CD4-positive, alpha-beta memory T cell (primary cell): ENCODE measurements at places on chromosomes 11 and 22. TPM values are rescaled to one million over a fixed set of nuclear protein-coding genes. Genes with fewer than 3 reads are reported as not detected.

DNA sequence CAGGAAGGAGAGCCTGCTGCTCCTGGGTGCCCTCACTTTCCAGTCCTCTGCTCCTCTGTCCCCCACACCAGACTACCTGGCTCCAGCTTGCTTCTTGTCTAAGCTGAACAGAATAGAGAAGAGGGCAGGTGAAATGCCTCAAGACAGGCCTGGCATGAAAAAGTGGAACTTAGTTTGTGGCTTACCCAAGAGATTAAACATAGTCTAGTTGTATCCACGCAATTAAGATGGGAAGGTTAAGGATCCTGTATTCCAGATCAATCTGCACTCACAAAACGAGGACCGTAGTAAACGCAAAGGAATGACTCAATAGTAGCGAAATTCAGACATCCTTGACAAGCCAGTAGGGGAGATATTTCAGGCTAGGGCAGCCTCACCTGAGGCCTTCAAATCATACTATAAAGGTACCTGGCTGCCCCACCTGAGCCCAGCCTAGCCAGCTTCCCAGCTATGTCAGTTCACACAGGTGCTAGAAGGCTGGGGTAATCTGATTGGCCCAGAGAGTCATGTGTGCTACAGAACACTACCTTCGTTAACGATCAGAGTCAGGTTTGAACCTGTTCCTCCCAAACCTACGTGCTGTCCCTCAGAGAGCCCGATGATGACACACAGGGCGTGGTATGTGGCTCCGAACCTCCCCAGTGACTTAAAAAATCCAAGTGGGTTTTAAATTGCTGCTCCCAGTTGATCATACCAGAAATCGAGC lies 46.5 kb downstream of the AHNAK start:
- DNase-seq = no peak

DNA sequence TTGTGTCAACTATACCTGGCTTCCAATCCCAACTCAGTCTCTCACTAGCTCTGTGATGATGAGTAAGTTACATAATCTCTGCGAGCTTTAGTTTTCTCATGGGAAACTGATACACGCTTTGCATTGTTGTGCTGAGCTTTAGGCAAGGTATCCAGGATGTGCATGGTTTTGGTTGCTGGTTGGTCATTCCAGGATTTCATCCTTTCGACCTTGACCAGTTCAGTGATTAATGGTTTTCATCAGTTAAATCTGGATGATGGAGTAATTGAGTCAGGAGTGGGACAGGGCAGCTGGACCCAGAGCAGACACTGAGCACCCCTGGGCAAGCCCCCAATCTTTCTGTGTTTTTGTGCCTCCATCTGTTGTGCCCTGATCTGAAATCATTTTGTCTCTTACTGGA lies 417.3 kb upstream of the CADM1 start:
- DNase-seq = no peak

DNA sequence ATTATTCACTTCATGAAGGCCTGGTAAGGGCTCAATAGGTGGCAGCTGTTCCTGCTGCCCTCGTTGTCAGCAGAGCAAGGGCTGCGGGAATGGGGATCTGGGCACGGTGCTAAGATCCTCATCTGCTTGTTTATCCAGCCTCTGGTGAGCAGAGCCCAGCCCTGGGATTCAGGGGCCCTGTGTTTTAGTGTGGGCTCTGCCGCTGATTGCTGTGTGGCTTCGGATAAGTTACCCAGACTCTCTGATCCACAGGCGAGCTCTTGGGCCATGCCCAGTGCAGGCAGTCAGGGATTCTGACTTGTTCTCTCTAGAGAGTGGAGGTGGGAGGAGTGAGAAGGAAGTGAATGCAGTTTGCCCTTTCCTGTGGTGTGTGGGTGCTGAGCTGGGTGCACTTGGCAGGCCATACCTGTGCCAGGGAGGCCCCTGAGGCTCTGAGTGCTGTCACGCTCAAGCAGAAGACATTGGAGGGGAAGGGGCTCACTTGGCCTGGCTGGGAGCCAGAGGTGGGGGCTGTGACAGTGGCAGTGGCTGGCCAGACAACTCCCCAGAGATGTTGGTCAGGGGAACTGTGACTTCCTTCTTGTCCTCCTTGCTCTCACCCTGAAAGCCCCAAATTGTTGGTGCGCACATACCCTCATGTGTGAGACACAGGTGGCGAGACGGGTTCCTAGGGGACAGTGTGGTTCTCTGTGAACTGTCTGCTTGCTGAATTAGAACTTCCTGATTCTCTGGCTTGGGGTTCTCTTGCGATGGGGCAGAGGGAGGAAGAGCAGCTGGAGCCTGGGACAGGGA lies 43.7 kb downstream of the CD82 start:
- peak; percentile 39 for DNase-seq

GRCh38 chr11:102289592-102289991 lies 27.7 kb upstream of the BIRC3 start:
- DNase-seq = no peak

DNA sequence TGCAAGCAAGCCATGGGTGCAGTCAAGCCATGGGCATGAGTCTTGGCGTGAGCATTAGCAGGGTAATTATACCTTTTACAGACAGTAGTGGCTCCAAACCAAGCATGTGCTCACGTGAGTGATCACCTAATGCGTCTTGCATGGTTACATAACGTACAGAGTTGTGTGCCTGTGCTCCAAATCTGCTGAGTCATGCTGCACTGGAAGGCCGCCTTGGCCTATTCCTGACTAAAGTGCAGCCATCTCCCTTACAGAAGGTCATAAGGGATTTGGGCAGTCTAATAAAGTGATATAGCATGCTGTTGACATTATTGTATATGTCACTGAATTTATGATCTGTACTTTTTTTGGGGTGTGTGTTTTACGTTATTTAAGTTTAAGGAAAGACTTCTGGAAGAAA lies 102.4 kb downstream of the ARHGAP42 start:
- DNase-seq = no peak

- no peak for DNase-seq
Observed at GRCh38 chr22:44991218-44991617, 18.6 kb downstream of the PHF21B start.

DNA sequence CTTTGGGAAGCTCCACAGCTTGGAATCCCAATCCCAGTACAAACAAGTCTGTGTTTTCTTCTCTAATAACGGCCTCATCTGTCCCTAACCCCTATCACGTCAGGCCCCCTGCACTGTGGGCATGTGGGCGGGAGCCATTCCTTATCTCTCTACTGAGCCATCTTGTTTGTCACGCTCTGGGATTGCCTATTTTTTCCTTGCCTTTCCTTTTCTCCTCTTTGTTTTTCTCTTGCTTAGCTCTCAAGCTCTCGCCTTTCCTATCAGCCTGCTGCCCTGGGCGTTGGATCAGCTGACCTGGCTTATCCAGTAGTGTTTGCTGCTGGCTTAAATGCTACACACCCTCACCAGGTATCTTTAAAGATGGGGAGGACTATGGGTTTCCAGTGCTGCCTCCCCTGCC lies 35.8 kb downstream of the ARHGAP1 start:
- no peak for DNase-seq

GRCh38 chr22:19396934-19397733 lies 34.4 kb downstream of the HIRA start:
- DNase-seq = no peak

GRCh38 chr22:47627556-47628253 lies 865.3 kb downstream of the TBC1D22A start:
- no peak for DNase-seq

DNA sequence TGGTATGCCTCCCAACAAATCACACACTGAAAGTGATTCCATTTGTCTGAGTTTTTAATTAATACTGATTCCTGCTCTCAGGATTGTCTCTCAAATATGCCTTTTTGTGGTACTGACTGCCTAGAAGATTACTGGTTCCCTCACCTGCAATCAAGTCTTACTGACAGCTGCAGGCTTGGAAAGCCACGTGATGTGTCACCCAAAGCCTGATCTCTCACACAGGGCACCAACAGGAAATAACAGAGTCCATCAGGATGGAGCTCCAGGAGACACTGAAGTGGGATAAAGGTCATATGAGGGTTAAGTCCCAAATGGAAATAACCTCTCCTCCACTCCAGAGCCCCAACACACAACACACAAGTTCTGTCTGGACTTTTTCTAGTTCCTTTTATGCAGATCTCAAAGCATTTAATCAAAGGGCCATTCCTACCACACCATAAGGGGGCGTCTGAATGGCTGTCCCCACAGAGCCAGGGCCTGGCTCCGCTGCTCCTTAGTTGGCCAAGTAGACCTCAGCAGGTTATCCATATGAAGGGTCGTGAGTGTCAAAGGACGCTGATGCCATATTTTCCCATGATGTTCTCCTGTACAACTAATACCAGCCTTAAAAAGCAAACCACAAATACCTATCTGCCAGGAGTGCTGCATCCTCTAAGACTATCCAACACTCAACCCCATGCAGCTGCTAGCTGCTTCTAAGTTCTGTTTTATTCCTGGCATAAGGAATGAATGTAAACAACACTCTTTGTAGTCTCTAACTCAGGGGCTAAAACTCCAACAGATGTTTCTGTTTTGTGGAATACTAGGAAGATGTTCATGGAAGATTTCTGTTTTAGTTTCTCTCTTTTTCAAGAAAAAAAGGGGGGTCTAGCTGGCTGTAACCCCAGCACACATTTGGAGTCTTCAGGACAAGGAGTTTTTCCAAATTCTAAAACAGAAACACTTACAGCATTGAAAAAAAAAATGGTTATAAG lies 13.0 kb downstream of the SCUBE2 start:
- no peak for DNase-seq

DNA sequence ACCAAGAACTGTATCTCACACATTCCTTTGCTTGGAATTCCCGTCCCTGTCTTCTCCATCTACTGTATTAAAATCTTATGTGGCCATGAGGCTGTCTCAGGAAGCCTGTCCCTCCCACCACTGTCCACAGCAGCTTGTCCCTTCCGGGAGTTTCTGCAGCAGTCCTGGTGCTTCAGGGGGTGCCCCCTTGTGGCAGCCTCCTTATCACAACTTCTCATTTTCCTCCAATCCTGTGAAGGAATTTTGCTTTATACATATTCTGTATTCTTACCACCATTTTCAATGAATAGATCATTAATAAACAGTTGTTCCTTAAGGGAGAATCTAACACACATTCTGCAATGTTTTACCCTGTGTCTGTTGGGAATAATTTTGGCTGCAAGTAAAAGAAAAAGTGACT lies 220.4 kb upstream of the RAG2 start:
- DNase-seq = no peak

DNA sequence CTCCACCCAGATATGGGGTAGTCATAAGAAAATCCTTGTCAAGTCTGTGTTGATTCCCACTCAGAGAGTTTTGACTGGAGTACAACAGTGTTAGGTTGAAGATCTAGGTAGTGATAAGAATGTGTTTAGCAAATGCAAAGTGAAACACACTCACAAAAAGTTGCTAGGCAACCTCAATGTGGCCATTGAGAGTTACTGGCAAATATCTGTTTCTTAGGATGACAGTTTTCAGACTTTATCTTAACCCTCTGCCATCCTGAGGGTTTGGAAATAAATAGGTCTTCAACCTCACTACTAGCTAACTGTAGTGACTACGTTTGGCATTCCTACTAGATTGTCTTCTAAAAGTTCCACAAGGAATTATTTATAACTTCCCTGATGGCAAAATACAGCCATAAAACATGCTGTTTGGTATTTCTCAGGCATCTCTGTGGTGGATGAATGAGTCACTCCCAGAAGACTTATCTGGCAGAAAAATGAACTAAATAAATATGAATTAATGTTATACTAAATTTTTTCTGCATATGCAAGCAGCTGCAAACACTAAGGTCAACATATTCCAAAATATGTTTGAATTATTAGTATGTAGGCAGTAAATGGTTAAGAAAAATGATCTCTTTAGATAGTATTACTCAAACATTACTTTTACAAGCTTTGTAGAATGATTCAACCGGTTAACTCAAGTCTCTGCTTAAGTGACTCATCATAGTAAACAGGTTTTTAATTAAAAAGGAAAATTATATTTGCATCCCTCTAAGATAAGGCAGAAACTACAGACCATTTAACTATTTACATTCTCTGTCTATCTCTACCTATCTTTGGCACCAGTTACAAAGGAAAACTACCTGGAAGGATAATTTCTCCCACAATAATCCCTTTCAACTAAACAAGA lies 17.1 kb upstream of the SYTL2 start:
- DNase-seq = peak; percentile 77

- no peak for DNase-seq
Observed at GRCh38 chr11:99893811-99894210, 793.3 kb upstream of the ARHGAP42 start.

DNA sequence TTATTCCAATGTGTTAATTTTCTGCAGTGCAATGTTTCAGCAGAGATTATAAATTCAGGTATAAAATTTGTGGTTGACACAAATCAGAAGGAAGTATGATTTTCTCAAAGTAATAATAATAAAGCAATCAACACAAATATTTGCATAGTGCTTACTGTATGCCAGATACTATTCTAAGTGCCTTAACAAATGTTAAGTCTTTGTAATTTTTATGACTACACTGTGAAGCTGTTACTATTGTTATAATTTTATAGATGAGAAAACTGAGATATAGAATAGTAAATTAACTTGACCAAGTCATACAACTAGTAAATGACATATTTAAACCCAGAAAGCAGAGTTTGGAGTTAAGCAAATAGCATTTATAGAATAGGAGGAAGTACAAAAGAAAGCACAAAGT lies 16.4 kb upstream of the OR6X1 start:
- no peak for DNase-seq

DNA sequence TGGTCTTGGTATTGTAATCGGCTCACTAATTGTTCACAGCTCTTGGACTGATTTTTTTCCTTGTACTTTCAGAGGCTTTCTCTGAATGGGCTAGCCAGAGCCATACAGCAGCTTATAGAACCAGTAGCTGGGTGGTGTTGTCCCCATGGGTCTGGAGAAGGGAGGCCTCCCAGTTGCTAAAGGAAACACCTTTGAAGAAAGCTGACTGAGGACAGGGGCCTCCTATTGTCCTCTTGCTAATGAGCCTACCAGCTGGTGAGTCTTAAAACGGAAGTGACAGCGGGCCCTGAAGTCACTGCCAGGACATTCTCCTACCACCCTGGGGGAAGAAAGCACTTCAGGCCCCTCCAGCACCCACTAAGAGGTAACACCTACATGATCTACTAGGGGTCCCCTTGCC lies 9.9 kb downstream of the FADS3 start:
- DNase-seq = no peak

DNA sequence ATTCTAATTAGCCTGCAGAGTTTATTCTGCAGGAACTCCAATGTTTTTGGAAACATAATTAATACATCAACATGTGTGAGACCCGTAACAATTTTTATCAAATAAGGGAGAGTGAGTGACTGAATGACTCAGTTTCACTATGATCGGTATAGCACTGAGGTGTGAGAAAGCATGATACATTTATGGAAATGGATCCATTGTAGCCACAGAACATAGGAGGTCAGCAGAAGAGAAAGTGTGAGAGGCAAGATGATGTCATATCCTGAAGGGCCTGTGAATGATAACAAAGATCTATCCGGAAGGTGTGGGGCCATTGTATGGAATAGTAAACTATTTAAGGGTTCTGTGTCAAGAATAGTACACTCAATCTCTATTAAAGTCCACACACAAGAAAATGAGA lies 1406.1 kb upstream of the TENM4 start:
- DNase-seq = no peak

- no peak for DNase-seq
Observed at GRCh38 chr22:26756675-26757293, 99.4 kb downstream of the MIAT start.

GRCh38 chr11:109308551-109308950 lies 113.4 kb upstream of the C11orf87 start:
- DNase-seq = no peak

GRCh38 chr11:12179531-12179930 lies 69.1 kb downstream of the MICAL2 start:
- no peak for DNase-seq

GRK3 gene
- total RNA-seq = 2.9 TPM

ENTHD1 gene
- 0.47 TPM for total RNA-seq

LAYN gene
- not detected for total RNA-seq

CATSPERZ gene
- not detected for total RNA-seq

SYT13 gene
- total RNA-seq = not detected

NXPE1 gene
- total RNA-seq = not detected
